ENCODE measurements at places on chromosomes 11 and 22.

DNA sequence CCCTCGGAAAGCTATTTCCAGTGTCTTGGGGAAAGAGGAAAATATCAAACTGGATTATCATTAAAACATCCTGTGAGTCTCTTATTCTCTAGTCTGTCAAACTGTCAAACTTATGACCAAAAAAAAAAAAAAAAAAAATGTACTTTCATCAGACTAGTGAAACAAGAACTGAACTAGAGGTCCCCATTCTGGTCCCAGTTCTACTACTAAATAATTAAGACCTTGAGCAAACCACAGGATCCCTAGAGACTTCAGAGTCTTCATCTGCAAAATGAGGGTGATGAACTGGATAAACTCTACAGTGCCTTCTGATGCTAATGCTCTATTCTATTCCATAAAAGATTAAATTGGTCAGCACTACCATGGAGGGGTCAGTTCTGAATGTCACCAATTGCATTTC is 105.8 kb downstream of the SERGEF start:
- DNase-seq: no peak

DNA sequence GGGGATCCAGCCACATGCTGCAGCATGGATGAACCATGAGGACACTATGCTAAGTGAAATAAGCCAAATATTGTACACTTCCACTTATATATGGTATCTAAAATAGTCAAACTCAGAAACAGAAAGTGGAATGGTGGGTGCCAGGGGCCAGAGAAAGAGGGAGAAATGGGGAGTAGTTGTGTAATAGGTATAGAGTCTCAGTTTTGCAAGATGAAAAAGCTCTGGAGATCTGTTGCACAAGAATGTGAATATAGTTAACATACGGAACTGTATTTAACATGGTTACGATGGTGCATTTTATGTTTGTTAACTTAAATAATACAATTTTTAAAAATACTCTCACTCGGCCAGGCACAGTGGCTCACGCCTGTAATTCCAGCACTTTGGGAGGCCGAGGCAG is 21.2 kb downstream of the GDPD5 start:
- DNase-seq: no peak

- DNase-seq: no peak
Measured at GRCh38 chr22:44714703-44715350, 12.8 kb downstream of the PRR5 start.

GRCh38 chr11:86230179-86230804 is 14.3 kb upstream of the EED start:
- no peak for DNase-seq

GRCh38 chr11:2662024-2662312 is 37.8 kb downstream of the KCNQ1OT1 start:
- DNase-seq: no peak

DNA sequence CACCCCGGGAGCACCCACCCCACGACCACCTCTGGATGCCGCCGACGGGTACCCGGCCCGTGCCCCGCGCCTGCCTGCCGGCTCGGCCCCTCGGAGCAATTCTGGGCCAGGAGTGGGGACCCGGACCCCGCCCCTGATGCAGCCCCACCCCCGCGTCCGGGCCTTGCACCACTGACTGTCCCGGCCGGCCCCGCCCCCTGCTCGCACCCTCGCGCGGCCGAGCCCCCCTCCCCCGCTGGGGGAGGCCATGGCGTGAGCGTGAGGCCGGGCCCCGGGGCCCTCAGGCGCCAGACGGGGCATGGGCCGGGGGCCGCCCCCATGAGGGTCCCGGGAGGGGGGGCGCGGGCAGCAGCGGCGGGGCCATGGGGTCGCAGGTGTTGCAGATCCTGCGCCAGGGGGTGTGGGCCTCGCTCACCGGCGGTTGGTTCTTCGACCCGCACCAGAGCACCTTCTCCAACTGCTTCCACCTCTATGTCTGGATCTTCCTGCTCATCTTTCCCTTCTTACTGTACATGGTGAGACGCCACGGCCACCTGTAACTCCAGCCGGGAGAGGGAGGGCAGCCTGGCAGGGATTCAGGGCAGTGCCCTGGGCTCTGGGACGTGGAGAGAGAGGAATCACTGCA is 486 bp downstream of the PCNX3 start:
- DNase-seq: peak; percentile 61

GRCh38 chr22:44578110-44578457 is 80.1 kb upstream of the RTL6 start:
- no peak for DNase-seq

GRCh38 chr11:23865341-23865975 is 631.4 kb upstream of the LUZP2 start:
- DNase-seq: no peak
